ENCODE measurements at places on chromosomes 3 and 15. TPM values are rescaled to one million over a fixed set of nuclear protein-coding genes. Genes with fewer than 3 reads are reported as not detected.

The SH2D7 gene
- not detected for total RNA-seq

The ARNT2 gene
- 2.1 TPM for total RNA-seq

The TMEM266 gene
- not detected for total RNA-seq

The NR1D2 gene
- total RNA-seq, result 35.5 TPM

The GANC gene
- total RNA-seq, result 11.5 TPM

The PAQR9 gene
- under 0.01 TPM for total RNA-seq

The ALDH1A3 gene
- total RNA-seq, result 15.7 TPM

The LRRIQ4 gene
- total RNA-seq, result not detected

The BFSP2 gene
- 2.1 TPM for total RNA-seq

The UACA gene
- total RNA-seq, result 100 TPM

The VGLL3 gene
- 17.7 TPM for total RNA-seq

The ZWILCH gene
- total RNA-seq, result 14.1 TPM

The IQCF6 gene
- total RNA-seq, result not detected

The SLC51A gene
- total RNA-seq, result 2.1 TPM

The RLBP1 gene
- 0.52 TPM for total RNA-seq

The PATL2 gene
- 2.6 TPM for total RNA-seq

The CSK gene
- 13.6 TPM for total RNA-seq

The SCAANT1 gene
- total RNA-seq, result not detected

The SAMMSON gene
- under 0.01 TPM for total RNA-seq

The CPEB1 gene
- total RNA-seq, result 0.52 TPM

The DUOX1 gene
- under 0.01 TPM for total RNA-seq

The SLC28A1 gene
- 0.52 TPM for total RNA-seq

The TRPM1 gene
- not detected for total RNA-seq

The KBTBD8 gene
- total RNA-seq, result 3.1 TPM

The LRRC2 gene
- 3.7 TPM for total RNA-seq

The ANKRD34C gene
- not detected for total RNA-seq

The GOLGA6A gene
- 1.0 TPM for total RNA-seq

The DVL3 gene
- total RNA-seq, result 23.5 TPM

The COLQ gene
- 14.1 TPM for total RNA-seq

The TMCO5A gene
- not detected for total RNA-seq

The TM6SF1 gene
- 28.7 TPM for total RNA-seq

The CDHR4 gene
- total RNA-seq, result not detected

The MUC20 gene
- 1.0 TPM for total RNA-seq

The AMIGO3 gene
- total RNA-seq, result under 0.01 TPM

The GOLGA8O gene
- 1.6 TPM for total RNA-seq

The SMCO1 gene
- 3.7 TPM for total RNA-seq

The TSPAN3 gene
- total RNA-seq, result 236 TPM
